ENCODE measurements at places on chromosomes 12 and 14. TPM values are rescaled to one million over a fixed set of nuclear protein-coding genes. Genes with fewer than 3 reads are reported as not detected.

DNA sequence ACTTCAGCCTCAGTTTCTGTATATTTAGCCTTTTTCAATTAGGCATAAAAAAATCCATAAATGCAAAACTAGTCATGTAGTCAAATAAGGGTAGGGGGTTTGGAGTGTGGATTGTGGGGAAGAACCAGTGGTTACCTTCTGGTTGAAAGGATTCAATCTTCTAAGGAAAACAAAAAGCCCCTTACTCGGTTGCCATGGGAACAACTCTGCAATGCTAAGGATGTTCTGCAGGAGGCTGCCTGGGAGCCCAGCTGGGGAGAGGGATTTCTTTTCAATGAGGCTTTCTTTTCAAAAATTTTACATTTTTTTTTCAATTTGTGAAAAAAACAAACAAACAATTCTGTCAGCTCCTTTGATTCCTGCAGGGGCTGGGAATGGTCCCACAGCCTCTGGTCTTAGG, 67.2 kb downstream of the SLC8A3 start:
- DNase-seq = no peak

DNA sequence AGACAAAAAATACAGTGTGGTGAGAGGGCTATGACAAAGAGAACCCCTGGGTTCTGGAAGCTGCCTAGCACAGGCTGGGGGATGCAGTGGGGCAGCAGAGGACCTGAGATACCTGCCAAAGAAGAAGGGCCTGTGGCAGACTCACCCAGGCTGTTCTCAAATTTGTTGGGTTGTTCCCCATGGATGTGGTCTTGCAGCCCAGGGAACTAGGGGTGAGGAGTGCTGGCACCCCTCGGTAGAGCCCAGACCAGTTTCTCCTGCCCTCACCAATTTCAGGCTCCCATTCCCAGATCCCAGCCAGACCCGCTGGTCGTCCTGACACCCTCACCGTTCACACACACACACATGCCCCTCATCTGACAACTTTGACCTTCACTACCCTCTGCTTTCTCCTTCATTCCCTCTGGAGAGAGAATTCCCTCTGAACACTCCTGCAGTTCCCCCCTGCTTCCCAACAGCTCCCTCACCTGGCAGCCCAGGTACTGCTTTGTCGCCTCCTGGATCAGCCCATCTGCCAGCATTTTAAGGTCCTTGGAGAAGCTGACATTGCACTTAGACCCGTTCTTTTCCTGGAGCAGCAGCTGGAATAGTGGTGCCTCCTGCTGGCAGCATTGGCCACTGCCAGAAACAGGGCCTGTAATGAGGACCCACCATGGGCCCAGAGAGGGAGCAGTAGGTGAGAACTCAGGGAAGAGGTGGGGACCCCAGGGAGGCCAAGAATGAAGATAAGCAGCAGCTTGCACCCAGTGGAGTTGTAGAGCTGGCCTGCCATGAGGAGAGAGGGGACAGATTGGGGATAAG, 5.9 kb upstream of the GDF11 start:
- peak; percentile 81 for DNase-seq

GRCh38 chr14:99177886-99178835, 93.8 kb downstream of the BCL11B start:
- DNase-seq = no peak

GRCh38 chr12:101951002-101951670, 73.8 kb downstream of the DRAM1 start:
- DNase-seq = no peak

GRCh38 chr14:51774209-51774608, 86.2 kb upstream of the GNG2 start:
- DNase-seq = no peak

DNA sequence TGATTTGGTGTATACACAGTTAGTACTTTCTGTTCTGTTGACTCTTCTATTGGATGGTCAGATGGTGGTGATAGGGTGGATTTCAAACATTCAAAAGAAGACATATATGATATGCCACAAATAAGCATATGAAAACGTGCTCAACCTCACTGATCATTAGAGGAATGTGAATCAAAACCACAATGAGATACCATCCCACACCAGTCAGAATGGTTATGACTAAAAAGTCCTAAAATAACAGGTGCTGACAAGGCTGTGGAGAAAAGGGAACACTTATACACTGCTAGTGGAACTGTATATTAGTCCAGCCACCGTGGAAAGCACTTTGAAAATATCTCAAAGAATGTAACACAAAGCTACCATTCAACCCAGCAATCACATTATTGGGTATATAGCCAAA, 425.5 kb downstream of the C12orf50 start:
- no peak for DNase-seq

- DNase-seq = peak; percentile 52
These were observed 972 bp downstream of the SAMD4A start for GRCh38 chr14:54567639-54568561.

- DNase-seq = no peak
These were observed 45.7 kb downstream of the EIF2S3B start for GRCh38 chr12:10551375-10551774.

DNA sequence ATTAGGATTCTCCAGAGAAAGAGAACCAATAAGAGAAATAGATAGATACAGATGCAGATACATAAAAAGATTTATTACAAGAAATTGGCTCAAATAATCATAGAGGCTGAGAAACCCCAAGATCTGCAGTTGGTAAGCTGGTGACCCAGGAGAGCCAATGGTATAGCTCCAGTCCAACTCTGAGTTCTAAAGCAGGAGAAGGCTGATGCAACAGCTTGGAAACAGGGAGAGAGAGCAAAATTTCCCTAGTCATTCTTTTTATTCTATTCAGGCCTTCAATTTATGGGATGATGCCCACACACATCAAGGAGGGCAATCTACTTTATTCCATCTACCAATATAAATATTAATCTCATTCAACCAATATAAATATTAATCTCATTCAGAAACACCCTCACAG, 218.2 kb downstream of the PRKD1 start:
- no peak for DNase-seq

DNA sequence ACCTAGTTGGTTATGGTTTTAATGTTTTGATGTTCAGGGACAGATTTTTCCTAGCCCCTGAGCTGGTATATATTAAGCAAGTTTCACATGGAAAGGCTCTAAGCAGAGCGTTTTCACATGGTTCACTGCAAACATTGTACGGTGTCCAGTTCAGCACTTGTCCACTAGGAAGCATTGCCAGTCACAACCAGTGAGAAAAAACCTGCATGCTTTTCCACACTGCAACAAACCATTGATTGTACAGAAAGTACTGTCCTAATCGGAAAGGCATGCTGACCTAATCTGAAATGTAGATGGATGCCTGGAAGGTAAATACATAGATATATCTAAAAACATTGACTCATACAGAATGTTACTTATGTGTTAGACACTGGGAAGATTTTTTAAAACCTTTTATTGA, 25.0 kb upstream of the NPAS3 start:
- DNase-seq = peak; percentile 11

- peak; percentile 37 for DNase-seq
These were observed 386.9 kb downstream of the ZFP36L1 start for GRCh38 chr14:68405961-68406360.

DNA sequence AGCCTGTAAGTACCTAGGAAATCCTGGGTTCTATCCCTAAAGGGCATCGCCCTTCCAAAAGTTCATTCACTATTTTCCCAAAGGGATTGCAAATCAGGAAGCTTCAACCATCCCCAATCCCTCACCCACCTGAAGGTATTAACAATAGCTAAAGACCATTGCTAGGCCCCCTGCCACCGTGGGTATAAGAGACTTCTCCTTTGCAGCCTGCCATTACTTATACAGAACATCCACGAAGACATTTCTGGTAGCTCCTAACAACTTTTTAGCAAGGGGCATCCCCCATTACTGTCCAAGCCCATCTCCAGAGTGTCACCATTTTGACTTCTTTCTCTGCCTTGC, 384 bp upstream of the SMUG1 start:
- no peak for DNase-seq

DNA sequence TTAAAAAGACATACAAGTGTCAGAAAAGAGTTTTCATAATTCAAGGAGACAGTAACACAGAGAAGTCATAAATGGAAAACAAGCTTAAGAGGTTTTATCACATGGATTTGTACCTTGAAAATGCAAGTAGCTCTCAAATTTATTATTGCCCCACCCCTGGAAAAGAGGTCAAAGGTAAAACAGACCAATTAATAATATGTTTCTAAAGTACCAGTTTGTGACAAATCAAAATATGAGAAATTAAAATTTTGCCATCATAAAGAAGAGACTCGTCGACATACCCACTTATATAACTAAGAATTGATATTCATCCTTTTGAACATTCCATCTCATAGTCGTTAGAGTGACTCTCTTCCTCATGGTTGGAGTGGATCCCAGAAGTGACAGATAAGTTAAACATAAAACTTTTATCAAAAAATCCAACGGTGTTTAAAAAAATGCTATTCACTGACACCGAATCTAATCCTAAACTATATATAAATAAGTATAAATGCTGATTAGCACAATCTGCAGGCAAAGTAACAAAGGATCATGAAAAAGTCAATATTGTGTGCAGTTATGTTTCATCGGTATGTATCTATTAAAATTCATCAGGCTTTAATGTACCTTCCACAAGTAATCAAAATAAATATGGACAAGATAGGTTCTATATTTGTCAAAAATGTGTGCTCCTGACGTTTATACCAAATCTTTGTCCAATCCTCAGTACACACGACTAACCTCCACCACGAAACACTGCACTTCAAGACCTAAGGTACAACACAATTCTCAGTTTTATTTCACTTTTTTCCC, 2.3 kb downstream of the CORO1C start:
- no peak for DNase-seq

- no peak for DNase-seq
These were observed 1.5 kb downstream of the UBE2N start for GRCh38 chr12:93440043-93440835.

GRCh38 chr12:89521364-89522223, 3.0 kb downstream of the GALNT4 start:
- no peak for DNase-seq

DNA sequence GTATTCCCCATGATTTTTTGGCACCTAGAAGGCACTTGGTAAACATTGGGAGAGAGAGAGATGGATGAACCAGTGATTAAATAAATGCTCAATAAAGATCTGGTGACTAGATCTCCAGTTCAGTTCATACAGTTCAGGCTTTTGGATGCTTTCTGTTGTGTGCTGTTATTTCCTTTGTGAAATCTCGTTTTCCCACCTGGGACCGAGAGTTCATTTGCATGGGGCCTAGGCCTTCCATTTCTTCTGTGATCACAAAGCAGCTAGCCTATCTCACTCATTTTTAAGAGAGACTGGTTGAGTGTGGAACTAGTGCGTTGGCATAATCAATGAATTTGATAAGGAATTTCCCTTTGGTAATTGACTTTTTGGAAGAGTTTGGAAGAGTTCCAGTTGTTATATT, 104.0 kb downstream of the VRK1 start:
- no peak for DNase-seq

- DNase-seq = no peak
These were observed 30.7 kb downstream of the GOLGA3 start for GRCh38 chr12:132797820-132798570.

GRCh38 chr12:120381752-120382419, 12.9 kb upstream of the MSI1 start:
- DNase-seq = peak; percentile 14

DNA sequence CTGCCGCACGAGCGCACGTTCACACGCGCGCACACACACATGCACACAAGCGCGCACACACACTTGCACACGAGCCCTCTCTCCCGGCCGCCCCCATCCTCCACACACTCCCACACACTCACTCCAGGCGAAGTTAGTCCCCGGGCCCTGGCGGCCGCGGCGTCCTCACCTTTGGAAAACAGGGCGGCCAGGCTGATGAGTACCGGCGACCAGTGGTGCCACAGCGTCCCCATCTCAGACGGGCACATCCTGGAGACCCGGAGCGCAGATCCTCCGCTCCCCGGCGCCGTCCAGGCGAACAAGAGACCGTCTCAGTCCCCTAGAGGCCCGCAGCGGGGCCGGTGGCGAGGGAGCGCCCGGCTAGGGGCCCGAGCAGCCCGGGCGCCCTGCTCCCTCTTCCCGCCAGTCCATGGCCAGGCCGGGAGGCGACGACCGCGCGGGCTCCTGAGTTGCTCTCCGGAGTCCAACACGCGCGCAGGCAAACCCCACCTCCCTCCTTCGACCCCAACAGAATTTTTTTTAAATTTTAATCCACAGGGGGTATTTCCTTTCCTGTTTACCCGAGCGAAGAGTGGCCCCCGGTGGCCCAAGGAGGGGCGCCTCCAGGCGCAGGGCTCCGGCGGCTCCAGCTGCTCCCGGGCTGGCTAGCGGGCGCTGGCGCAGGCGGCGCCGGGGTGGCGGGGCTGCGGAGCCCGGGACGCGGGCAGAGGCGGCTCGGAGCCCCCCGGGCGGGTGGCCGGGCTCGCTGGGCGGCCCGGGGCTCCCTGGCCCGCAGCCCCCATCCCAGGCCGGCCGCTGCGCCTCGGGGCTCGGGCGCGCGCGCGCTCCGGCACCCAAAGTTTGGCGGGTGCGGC, 506 bp downstream of the TMEM132D start:
- no peak for DNase-seq

DNA sequence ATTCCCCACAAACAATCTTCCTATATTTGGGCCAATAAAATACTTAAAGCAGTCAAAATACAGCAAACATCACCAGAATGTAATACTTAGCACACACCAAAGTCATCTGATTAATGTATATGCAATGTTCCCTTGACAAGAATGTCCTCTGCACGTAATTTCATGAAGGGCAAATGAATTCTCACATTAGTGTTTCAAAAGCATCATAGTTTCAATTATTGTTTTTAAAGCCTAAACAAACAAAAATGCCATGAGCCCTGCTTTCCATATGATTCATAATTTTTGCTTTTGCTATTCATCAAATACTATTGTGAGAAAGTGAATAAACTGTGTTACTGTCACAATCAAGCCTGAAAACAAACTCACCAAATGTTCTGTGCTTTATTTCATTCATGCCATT, 156.0 kb downstream of the EPS8 start:
- DNase-seq = peak; percentile 50

DNA sequence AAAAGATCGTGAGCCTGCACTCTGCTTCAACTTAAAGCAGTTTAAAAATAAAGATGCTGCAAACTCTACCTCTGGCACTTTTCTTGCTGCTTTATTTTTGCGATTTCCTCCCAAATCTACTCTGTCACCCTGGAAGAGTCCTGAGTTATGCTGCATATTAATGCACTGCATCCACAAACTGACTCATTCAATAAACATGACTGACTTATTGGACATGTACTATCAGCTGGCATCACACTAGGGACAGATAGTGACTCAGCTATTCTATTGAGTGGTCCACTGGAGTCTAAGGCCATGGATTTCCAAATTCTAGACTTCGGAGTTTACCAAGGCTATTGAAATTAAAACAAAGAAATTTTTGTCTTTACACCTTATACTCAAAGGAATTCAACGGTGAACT, 90.7 kb upstream of the PTPRR start:
- peak; percentile 54 for DNase-seq

GRCh38 chr14:75995372-75996041, 9.9 kb downstream of the IFT43 start:
- no peak for DNase-seq

GPR132 gene
- 0.42 TPM for total RNA-seq

CFAP251 gene
- 19.7 TPM for total RNA-seq

NOVA1 gene
- not detected for total RNA-seq

NKX2-1 gene
- not detected for total RNA-seq

ITGA7 gene
- 3.0 TPM for total RNA-seq

ANKS1B gene
- 17.7 TPM for total RNA-seq

AKAP6 gene
- total RNA-seq = 2.3 TPM

SLC35F4 gene
- total RNA-seq = not detected

All from MCF 10A (cell line).